ENCODE measurements at places on chromosomes 5 and 9.

DNA sequence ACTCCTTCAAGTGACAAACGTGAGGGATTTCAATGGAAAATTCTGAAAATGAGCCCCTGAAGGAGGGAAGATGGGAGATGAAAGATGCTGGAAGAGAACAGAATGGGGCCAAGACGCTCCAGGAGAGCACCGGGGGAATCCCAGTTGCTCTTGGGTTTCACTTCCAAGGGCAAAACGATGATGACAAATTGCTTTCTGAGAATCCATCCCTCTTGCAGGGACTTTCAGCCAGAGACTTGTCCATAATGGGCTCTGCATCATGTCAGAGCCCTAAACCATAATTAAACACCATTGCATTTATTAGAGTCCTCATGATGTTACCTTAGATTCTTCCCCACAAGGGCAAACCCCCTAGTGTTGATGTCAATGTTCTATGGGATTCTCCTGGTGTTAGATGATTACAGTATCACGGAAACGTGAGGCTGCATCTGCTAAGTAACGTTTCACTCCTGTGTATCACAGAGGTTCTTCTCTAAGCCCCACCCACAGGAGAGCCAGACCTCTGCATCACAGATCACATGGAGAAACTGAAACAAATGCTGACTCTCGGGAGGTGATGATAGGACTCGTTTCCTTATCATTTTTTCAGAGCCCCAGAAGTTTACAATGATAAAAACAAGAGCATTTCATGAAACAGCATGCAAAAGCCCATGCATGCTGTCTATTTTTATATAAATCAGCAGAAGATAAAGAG lies 114.4 kb downstream of the TENT4A start:
- no peak for DNase-seq

DNA sequence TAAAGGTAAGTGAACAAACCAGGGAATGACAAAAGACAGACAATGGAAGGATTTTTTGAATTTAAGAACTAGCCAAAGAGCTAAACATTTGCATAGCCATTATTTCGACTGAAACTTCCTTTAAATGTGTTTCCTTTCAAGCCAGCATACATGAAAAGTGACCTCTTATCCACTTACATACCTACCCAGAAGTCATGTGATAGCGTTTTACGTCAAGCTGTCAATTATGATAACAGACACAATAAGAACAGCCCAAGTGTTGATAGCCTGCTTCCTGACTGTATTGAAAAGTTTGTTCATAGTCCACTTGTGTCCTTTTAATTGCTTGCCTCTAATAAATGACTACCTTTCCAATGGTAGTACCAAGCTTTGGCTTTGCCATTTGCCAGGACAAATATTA lies 206.0 kb downstream of the NFIB start:
- DNase-seq, result no peak

DNA sequence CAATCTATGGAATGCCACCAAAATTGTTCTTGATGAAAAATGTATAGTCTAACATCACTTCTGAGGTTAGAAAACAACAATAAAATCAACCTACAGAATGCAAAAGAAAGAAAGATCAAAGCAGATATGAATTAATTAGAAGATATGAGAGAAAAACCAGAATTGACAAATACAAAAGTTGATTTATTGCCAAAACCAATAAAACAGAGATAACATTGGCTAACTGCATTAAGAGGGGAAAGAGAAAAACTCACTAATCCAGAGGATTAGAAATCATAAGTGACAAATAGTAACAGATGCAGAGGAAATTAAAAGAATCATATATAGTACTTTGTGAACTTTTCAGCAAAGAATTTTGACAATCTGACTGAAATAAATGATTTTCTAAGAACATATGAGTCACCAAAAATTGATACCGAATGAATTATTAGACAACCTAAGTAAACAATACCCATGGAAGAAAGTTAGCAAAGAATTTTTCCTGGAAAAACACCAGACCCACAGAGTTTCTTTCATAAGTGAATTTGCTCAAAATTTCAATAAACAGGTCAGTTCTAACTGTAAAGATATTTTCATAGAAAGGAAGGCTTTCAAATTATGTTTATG lies 167.7 kb downstream of the AOPEP start:
- no peak for DNase-seq

DNA sequence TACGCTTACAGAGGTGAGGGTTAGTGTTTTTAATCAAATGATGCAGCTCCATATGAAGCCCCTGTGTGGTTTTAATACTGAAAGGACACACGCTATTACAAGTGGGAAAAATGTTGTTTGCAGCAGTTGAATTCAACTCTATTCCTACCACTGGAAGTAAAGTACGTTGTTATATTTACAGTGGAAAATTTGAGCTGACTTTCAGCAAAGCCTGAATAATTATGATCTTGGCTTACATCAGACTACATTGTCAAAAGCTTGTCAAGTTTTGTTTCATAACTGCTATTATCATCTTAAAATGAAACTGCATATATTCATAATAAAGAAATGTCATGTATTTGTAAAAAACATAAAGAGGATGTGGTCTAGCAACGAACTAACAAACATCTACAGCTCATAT lies 818.5 kb downstream of the SEMA5A start:
- DNase-seq, result no peak

- no peak for DNase-seq
Observed at GRCh38 chr9:126614455-126615244, 922 bp downstream of the LMX1B start.
